ENCODE measurements at places on chromosomes 11 and 22.

- DNase-seq = no peak
These were observed 11.3 kb downstream of the HTATIP2 start for GRCh38 chr11:20374741-20375300.

GRCh38 chr11:115607621-115608221 is 103.5 kb upstream of the CADM1 start:
- no peak for DNase-seq

GRCh38 chr11:2741377-2742131 is 41.8 kb upstream of the KCNQ1OT1 start:
- no peak for DNase-seq

- DNase-seq = no peak
These were observed 22.3 kb upstream of the NRGN start for GRCh38 chr11:124717421-124717785.

GRCh38 chr11:38392176-38392575 is 1794.1 kb upstream of the RAG2 start:
- DNase-seq = no peak

GRCh38 chr11:43908683-43909082 is 28.1 kb downstream of the ALKBH3 start:
- DNase-seq = no peak

- DNase-seq = no peak
These were observed 285.4 kb downstream of the C11orf87 start for GRCh38 chr11:109707411-109707810.

GRCh38 chr11:85748455-85748891 is 62.5 kb downstream of the SYTL2 start:
- DNase-seq = no peak

- no peak for DNase-seq
These were observed 4.4 kb upstream of the MEN1 start for GRCh38 chr11:64814712-64815187.

GRCh38 chr11:72378704-72379383 is 55.5 kb downstream of the CLPB start:
- no peak for DNase-seq

DNA sequence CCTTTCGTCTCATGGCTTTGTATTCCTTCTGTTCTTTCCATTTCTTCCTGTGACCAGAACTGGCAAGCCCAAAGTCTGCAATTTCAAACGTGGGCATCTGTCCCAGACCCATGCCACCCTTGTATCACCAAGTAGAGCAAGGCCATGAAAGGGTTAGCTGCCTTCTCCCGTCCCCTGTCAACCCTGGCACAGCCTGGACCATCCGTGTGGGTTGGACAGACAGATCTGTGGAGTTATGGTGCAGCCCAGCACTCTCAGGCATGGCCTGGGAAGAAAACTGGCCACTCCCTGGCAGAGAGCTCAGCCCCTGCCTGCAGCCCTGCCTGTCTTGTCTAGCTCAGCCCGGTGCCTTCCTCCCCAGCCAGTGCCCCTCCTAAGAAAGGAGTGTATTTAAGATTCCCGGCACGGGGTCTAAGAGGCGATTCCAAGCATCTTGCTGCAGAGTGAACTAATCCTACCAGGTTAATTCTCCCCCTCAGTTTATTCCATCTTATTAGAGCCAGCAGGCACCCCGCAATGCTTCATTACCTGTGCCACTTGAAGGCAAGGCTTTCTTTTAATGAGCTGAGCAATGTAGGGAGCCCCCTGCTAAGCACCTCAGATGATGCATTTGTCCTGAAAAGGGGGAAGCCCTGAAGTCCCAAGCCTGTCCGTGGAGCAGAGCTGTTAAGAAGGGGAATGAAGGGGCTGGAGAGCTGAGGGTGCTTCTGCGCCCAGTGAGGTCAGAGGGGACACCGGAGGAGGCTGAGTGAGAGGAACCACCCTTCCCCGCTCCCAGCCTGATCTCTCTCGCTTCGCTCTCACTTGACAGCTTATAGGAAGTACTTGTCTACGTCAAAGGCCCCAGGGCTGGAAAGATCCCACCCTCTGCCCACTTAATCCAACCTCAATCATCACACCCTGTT is 130.6 kb downstream of the SPATA19 start:
- no peak for DNase-seq

DNA sequence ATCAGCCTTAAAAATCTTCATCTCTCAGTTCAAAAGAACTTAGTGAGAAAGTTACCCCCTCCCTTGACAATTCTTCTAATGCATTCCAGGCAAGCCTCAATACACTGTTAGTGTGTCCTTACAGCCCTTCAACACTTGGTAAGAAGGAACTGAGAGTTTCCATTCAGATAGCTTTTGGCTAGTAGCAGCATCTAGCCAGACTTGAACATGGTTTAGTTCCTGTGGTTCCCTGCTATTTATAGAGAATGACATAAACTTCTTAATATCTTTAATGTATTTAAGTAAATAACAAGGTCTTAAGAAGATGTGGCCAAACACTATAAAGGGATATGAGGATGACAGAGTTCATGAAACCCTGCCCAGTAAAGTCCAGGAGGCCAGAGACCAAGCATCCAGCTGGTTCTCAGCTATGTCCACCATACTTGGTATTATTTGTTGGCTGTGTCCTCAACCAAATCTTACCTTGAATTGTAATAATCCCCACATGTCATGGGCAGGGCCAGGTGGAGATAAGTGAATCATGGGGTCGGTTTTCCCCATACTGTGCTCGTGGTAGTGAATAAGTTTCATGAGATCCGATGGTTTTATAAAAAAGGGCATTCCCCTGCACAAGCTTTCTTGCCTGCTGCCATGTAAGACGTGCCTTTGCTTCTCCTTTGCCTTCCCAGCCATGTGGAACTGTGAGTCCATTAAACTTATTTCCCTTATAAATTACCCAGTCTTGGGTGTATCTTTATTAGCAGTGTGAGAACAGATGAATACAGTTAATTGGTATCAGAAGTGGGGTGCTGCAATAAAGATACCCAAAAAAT is 132.4 kb downstream of the LARGE1 start:
- DNase-seq = no peak

DNA sequence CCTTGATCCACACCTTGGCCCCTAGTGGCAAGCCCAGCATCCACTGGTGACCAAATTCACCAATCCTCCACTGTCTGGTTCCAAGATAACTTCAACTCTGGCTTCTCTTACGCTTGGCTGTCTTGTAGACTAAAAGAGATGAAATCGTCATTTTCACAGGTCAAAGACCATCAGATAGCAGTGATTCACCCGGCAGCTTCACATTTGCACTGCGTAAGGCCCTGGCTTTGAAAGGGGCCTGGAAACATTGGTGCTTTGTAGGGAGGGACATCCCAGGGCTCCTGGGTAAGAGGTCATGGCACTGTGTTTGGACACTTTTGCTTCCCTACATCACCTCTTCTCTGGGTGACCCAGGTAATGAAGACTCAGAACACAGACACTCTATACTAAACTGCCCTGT is 30.1 kb upstream of the FADD start:
- DNase-seq = no peak

GRCh38 chr11:3022300-3022967 is 30.3 kb upstream of the NAP1L4 start:
- peak; percentile 38 for DNase-seq

GRCh38 chr22:19523240-19524169 is 705 bp downstream of the CLDN5 start:
- no peak for DNase-seq

- DNase-seq = no peak
These were observed 20.3 kb downstream of the IFITM10 start for GRCh38 chr11:1730059-1730629.

- DNase-seq = peak; percentile 53
These were observed 33.8 kb downstream of the ZNF202 start for GRCh38 chr11:123707606-123708205.

DNA sequence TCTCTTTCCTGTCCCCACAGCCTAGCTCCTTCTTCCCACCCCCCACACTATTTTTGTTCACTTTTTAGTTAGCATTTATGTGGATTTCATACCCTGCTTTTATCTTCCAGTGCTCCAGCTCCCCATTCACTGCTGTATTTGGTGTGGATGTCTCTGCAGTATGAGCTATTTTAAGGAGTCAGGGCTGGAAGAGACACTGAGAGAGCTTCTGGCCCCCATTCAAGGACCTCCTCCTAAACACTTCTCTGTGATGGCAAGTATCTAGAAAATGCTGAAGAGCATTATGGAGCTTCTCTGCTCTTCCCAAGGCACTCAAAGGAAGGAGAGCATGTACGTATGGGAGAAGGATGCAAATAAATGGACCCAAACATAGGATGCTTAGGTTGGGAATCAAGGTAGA is 79.5 kb downstream of the RAB30 start:
- DNase-seq = no peak

- DNase-seq = no peak
These were observed 65.5 kb upstream of the ARFGAP3 start for GRCh38 chr22:42922374-42923191.

DNA sequence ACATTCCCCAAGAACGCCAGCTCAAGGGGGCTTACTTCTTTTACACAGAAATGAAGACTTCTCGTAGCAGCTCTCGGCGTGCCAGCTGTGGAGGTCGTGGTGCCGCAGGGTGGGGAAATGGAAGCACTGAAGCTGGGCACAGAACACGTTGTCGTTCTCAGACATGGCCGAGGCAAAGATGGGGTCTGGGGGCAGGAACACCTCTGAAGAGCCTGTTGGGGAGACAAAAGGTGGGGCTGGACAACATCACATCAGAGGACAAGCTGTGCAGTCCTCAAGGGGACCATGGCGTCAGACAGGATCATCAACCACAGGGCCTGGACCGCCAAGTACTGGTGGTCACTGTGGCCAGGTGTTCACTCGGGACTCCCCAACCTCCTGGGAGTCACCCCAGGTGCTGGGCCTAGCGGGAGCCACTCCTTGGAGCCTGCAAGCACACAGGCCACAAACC is 65.2 kb downstream of the DGCR2 start:
- no peak for DNase-seq

DNA sequence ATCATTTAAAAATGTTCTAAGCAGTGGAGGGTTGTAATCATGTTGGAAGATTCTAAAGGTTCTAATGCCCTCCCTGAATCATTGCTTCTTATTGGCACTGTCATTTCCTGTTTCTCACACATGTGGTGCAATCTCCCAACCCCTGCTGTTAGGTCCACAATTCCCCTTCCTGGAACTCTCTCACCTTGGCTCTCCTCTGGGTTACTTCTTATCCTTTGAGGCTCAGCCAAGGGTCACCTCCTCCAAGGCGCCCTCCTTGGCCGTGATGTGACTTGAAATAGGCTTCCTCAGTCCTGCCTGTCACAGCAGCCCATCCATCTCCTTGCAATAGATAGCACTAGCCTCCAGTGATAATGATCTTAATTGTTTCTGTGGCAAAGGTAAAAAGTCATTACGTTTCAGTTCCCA is 149.8 kb downstream of the TTC17 start:
- no peak for DNase-seq

GRCh38 chr22:33922349-33922681 is 2.0 kb upstream of the LARGE1 start:
- no peak for DNase-seq

- no peak for DNase-seq
These were observed 715.5 kb downstream of the BRD1 start for GRCh38 chr22:49112176-49112575.

- no peak for DNase-seq
These were observed 995 bp downstream of the TMEM134 start for GRCh38 chr11:67468056-67468455.

GRCh38 chr11:130407978-130408377 is 20.4 kb downstream of the ADAMTS8 start:
- no peak for DNase-seq

DNA sequence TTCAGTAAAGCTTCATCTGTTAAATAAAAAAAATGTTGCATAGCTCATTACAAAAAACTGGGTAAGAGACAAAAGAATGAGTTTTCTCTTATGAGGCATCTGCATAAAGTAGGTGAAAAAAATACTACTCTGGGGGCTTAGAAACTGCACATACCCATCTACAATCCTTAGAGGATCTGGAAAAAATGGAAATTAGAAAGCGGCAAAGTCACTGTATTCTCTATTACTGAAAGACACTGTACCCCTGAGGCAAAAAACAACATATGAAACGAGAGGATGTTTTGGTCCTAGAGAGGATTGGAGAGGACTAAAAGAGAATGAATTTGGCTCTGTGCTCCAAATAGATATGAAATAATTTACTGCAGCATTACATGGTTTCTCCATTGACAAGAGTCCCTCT is 206.7 kb upstream of the PITPNB start:
- no peak for DNase-seq

DNA sequence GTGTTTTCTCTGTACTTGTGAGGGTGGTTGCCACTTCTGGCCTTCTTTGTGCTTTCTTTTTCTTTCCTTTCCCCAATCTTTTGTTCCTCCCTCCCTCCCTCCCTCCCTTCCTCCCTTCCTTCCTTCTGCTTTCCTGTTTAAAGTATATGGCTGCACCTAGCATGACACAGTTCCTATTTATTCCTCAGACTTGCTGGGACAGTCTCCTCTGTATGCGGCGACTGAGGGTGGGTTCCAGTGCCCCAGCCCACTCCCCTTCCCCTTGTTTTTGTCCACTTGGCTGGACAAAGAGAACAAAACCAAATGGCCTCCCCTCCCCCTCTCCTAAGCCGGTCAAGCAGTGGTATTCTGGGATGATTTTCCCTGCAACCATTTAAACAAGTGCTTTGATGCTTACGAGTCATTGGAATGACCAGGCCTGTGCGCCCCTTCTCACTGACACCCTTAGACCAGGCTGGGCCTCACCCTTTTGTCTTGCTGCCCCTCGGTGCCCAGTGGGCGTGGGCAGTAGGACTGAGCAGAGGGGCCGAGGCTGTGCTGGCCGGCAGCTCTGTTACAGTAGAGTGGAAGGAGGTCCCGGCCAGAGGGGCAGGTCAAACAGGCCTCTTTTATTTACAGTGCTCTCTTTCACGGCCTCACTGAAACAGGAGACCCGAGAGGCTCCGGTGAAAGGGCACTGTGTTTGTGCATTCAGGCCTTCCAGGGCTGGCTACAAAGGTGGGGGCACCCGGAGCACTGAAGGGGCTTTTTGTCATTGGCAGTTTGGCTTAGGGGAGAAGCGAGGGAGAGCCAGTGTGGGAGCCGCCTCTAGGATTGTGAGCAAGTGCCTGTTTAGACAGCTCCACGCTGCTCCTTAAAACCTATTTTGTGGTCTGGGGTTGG is 32.2 kb downstream of the ZBTB16 start:
- DNase-seq = no peak

- no peak for DNase-seq
These were observed 2.7 kb downstream of the FREY1 start for GRCh38 chr11:45904309-45904915.

GRCh38 chr11:68136866-68137265 is 15.7 kb upstream of the CHKA start:
- DNase-seq = no peak

DNA sequence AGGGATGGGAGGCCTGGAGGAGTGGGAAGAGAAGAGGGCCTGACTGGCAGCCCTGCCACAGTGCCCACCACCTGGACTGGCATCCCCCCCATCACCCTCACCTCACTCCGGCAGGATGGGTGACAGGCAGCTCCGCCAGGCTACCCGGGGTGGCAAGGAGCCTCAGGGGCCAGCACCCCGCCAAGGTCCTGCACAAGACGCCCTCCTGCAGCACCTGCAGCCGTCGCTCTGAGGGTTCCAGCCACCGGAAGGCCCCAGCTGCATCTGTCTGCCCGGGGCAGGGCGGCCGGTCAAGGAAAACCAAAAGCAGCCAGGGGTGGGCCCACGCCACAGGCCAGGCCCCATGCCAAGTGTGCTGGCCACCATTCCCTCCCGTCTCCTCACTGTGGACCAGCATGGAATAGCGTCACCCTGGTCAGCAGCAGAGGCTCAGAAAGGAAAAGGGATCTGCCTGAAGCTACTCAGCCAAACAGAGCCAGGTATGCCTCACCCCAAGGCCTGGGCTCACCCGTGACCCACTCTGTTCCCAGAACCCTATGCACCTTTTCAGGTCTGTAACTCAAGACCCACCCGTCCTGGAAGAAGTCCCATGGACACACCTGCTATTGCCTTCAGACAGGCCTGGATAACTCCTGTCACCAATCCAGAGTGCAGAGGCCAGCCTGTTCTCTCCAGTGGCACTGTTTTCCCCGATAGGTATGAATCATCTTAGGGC is 7.0 kb downstream of the RHBDD3 start:
- DNase-seq = no peak

All from activated CD4-positive, alpha-beta T cell treated with anti-CD3 and anti-CD28 coated beads, Interleukin-2, Interleukin-4, amounts not matched to agents 100 ng/mL and 50 ng/mL, durations not matched to agents 16 hours and 8 hours (primary cell).